Activated naive CD4-positive, alpha-beta T cell treated with anti-CD3 and anti-CD28 coated beads, Interleukin-2, amount 50 U/mL, for 72 hours (primary cell): ENCODE measurements at places on chromosomes 6 and 20.

- no peak for DNase-seq
Observed at GRCh38 chr6:15793288-15793687, 130.5 kb upstream of the DTNBP1 start.

DNA sequence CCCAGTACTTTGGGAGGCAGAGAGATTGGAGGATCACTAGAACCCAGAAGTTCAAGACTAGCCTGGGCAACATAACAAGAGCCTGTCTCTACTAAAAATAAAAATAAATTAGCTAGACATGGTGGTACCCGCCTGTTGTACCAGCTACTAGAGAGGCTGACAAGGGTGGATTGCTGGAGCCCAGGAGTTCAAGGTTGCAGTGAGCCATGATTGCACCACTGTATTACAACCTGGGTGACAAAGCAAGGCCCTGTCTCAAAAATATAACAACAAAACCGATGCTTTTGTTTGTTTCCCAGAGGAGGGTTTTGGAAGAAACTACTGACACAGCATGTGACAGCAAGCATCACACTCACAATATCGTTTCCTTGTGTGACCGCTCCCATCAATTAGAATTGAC, 119.6 kb downstream of the TSHZ2 start:
- no peak for DNase-seq

DNA sequence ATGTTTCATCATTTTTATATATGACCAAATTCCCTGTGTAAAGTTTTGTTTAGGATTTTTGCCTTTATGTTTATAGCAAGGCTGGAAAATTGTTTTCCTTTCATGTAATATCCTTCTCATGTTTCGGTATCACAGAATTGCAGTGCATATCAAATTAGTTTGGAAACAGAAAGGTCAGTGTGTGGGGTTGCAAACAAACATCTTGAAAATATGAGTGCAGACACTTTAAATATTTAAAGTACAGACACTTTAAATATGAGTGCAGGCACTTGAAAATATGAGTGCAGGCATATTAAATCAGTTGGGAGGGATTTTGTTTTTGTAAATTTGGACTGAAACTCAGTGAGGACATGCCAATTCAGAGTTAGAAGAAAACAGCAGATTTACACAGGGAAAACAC, 6.5 kb downstream of the SLPI start:
- DNase-seq, result no peak

DNA sequence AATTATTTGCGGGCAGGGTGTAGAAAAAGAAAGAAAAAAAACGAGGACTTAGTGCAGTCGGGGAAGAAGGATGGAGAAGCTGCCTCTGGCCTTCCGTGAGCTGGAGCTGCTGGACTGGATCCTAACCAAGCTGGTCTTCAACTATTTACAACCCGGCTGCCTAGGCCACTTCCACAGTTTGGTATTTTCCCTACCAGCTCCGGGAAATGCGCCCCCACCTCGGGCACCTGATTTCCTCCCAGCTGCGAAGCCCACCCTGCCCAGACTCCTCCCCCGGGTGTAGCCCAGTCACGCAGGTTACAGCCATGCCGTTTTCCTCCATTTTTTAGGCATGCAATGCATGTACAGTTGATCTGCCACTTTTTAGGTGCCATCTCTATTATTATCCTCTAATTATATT, 21.2 kb downstream of the THEMIS start:
- no peak for DNase-seq

- no peak for DNase-seq
Observed at GRCh38 chr6:113570161-113570560, 287.0 kb upstream of the MARCKS start.

GRCh38 chr20:32966881-32967781, 37.1 kb downstream of the SUN5 start:
- peak; percentile 41 for DNase-seq
